ENCODE measurements at places on chromosomes 5 and 9. TPM values are rescaled to one million over a fixed set of nuclear protein-coding genes. Genes with fewer than 3 reads are reported as not detected.
A peak's percentile ranks its signal among the peaks of the same experiment; 100 is the strongest.

- DNase-seq, result no peak
Observed at GRCh38 chr5:2068531-2068930, 185.8 kb upstream of the IRX4 start.

GRCh38 chr5:73436535-73437100 is 12.0 kb downstream of the FOXD1 start:
- peak; percentile 40 for DNase-seq

DNA sequence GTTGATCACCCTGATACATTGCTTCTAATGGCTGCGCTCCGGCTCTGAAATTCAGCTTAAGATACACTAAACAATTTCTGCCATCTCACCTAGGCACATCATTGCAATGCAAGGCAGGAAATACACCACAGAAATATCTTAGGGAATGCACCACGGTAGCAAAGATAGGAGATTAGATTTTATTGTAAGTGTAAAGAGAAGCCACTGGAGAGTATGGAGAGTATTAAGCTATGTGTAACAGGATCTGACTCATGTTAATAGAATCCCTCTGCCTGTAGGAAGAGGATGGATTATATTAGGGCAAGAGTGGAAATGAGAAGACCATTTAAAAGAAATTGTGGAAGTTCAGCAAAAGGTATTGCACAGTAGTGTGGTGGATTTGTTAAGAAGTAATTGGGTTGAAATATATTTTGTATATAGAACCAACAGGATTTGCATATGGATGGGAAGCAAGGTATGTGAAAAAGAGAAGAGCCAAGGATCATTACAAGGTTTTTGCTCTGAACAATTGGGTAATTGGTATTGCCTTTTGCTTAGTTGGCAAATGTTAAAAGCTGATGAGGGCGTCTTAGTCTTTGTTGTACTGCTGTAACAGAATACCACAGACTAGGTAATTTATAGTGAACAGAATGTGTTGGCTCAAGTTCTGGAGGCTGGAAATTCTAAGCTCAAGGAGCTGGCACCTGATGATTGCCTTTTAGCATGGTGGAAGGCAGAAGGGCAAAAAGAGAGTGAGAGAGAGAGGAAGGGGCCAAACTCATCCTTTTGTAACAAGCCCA is 636.1 kb downstream of the PSAT1 start:
- no peak for DNase-seq

DNA sequence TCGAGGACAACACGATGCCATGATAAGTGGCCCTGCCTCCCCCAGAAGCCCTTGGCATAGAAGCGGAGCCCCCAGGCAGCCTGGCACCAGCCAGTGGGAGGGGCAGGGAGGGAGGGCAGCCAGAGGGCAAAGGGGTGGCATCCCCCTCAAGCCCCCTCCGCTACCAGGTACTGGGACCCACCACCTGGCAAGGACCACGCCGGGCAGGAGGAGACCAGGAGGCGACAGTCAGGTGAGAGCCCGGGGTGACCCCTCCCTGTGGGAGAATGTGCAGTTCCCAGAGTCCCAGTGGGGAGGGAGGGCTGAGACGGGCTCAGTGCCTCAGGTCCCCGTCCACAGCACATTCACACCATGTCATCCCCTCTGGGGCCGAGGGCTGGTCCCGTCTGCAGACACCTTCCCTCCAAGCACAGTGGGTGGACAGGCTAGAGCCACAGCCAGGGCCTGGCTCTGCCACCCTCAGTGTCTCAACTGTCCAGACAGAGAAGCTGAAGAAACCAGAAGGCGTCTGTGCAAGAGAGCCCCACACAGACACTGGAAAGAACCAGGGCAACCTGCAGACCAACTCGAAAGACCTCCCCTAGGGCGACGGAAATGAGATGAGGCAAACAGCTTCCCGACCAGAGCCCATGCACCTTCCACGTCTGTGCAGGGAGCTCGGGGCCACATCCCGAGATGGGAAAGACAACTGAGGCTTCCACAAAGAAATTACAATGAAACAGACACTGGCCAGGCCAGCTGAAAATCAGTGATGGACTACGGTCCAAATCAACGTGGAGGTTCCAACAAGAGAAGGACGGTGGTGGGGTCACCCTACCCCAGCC is 11.1 kb downstream of the BRD3 start:
- DNase-seq, result no peak

DNA sequence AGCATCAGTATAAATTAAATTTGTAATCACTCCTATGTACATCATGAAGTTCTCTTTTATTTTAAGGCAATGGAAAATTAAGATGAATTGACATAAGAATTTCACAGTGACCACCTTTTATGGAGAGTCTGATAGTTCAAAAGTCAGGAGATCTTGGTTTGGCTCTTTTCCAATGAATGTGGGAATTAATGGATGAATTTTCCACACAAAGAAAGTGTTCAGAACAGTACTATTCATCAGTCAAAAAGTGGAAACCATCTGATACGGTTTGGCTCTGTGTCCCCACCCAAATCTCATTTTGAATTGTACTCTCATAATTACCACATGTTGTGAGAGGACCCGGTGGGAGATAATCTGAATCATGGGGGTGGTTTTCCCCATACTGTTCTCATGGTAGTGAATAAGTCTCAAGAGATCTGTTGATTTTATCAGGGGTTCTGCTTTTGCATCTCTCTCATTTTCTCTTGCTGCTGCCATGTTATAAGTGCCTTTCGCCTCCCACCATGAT is 24.5 kb downstream of the CCDC125 start:
- DNase-seq, result no peak

DNA sequence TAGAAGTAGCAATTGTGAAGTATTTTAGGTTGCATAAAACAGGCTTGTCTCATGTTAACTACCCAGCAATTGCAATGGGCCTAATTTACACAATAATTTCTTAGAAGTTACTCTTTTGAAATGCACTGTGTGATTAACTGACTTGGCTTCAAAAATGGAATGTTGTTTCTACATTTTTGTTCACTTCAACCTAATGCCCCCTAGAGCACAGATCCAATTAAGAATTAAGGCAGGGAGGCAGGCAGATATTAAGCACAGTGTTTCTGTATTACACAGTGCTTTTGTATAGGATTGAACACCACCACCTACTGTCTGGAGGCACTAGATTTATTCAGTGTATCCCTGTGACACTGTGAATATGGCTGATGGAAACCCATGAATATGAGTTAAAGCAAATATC is 302.1 kb downstream of the FBXL17 start:
- DNase-seq, result no peak

- DNase-seq, result no peak
Observed at GRCh38 chr5:100566382-100567141, 31.4 kb downstream of the FAM174A start.

DNA sequence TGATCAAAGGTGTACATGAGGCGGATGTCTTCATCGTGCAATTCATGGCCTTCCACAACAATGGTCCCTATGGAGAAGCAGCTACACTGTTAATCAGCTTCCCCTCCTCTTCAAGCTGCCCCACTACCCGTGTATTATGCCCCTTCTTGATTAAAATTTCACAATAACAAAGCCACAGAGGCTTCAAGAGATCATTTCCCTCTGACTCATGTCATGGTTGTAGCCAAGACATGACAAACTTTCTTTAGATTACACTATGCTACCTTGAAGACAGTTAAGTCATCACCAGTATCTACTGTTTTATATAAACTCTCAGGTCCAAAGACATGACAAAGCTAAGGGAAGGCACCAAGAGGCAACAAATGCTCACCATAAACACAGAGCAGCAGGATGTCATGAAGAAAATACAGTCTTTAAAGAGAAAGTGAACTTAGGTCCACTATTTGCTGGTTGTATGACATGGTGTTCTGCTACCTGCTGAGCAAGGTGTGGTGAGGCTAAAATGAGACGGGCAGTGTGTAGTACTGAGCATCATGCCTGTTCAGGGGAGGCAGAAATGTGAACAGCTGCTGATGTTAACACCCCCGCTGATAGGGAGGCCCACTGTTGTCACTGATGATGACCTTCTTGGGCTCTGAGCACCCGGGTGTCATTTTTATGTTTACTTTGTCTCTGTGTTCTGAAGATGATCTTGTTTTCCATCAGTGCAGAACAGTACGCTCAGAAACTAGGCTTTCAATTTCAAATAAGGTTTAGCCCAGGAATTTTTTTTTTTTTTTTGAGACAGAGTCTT is 48.3 kb downstream of the IARS1 start:
- no peak for DNase-seq

GRCh38 chr5:154202379-154203260 is 12.1 kb downstream of the GALNT10 start:
- DNase-seq, result peak; percentile 47

The SIL1 gene
- total RNA-seq, result 19.8 TPM

The OR1L4 gene
- not detected for total RNA-seq

The GLDC gene
- total RNA-seq, result 0.71 TPM

The LRRC19 gene
- not detected for total RNA-seq

The ACOT12 gene
- not detected for total RNA-seq

The TAF11L13 gene
- not detected for total RNA-seq

The APBA1 gene
- 0.34 TPM for total RNA-seq

The SEMA6A gene
- total RNA-seq, result 0.61 TPM

The C8G gene
- 2.8 TPM for total RNA-seq

The ANAPC2 gene
- 121 TPM for total RNA-seq

The COMMD10 gene
- 48.7 TPM for total RNA-seq

The GLRA1 gene
- not detected for total RNA-seq

Measured in B cell (primary cell).